Stimulated activated CD4-positive, alpha-beta T cell treated with anti-CD3 and anti-CD28 coated beads, Interleukin-1b, Interleukin-23, amount 100 ng/mL, for 4 hours (primary cell): ENCODE measurements at places on chromosomes 2 and 18.

DNA sequence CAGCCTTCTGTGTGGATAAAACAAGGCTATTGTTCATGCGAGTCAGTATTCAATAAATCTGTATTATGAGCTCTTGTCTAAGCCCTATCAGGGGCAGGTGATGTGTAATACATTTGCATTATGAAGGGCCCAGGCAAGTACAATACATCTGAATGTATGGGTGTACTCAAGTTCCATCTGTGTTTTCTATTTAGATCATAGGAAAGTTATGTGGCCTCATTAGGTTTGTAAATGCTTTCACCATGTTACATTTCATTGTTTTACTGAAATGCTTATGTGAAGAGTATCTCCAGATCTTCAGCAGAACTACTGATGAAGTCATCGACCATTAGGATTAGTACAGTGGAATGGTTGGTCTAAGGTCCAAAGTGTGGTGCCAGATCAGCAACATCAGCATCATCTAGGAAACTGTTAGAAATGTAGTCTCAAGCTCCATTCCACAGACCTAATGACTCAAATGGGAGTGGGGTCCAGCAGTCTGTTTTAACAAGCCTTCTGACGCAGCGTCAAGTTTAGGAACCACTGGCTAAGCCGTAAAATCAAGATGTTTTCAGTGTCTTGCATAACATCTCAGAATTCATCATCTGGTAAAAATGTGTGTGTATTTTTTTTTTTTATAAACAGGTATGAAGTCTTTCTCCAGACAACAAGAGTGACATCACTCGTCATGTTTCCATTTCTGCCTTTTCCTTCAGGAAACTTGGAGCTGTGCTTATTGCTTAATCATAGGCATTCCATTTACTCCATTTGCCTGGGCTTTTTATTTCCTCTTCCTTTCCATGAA is 80.5 kb downstream of the LYPD6 start:
- DNase-seq: no peak

DNA sequence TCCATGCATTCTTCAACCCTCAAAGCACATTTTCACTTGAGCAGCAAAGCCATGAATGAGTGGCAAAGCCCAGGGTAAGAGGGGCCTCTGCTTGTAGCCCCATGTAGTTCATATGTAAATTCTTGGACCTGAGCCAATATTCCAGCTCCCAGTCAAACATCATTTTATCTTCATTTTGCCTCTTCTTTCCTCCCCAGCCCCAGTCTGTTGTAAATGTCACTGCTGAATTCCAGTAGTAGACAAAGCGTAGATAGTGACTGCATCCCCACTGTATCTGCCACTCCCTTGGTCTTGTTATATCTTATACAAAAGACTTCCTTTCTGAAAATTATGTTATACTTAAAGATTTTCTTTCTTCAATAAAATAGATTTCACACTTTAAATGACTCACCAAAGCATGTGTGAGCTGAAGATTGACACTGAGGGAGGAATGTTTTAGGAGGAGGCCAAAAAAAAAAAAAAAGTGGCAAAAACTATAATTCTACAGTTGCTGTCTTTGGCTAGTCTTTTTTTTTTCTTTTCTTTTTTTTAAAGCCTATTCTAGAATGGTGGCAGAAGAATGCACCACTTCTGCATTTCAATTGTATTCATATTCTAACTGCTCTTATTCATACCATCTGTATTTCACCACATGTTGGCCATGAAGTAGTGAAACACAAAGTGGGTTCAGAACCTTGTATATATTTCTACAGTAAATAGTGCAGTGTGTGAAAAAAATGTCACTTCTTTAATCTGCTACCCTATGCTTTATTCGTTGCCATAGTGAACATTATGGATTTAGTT is 306.1 kb downstream of the CPS1 start:
- no peak for DNase-seq

GRCh38 chr18:32770054-32770665 is 2.7 kb downstream of the KLHL14 start:
- DNase-seq: no peak

DNA sequence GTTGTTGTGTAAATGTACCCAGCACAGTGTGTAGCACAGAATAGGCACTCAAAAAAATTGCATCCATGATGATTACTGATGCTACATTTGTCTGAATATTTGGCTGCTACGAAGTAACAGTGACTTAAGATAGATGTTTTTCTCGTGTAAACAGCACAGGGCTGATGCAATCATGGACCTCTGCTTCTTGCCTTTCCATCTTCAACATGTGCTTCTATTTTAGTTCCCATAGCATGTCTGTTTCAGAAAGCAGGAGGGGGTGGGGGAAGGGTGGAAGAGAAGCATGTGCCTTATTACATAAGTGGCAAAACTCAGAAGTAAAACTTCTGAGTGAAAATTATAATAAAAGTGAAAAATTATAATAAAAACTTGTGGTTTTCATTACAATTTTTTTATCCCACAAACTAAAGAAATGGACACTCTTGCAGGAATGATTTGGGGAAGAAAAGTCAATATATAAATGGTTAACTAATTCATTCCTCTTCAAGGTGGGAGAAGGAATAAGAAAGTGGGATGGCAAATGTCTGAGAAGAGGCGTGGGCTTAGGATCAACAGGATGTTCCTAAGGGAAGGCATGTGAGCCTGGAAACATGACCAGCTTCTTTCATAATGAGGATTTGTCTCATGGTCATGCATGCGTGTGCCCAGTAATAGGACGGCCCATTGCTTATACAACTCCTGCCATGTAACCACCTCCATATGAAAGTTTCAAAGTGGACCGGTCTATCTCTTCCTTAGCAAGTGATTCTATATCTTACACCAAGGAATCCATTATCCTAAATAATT is 27.2 kb downstream of the CCBE1 start:
- DNase-seq: no peak

- DNase-seq: no peak
These were observed 22.5 kb downstream of the SH3RF3 start for GRCh38 chr2:109151519-109151918.

DNA sequence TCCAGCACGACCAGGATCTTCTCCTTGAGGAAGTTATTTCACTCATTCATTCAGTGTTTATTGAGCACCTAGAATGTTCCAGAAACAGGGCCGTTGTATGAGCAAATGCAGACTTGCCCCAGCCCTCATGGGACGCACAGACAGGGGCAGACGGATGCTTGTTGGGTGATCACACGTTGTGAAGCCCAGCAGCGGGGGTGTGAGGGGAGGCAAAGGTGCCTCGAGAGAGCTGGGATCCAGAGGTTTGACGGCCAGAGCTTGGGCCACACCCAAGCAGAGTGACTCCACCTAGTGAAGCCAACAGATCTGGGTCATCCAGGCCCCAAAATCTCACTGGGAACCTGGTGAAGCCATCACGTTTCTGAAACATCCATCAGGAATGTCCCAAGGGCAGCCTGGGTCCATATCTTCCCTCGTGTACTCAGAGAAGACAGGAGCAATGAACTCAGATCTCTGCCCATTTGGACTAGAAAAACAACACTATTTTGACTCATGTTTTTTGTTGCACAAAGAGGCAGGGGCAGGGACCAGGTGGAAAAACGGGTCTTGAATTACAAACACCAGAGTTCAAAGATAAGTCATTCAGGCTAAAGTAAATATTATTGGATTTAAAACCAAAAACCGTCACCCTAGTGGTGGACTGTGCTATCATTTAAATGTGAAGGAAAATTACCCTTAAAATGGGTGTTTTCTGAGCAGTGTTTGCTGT is 54.9 kb upstream of the RBM44 start:
- no peak for DNase-seq
